ENCODE measurements at places on chromosomes 6 and 20.

GRCh38 chr6:137780447-137781034 is 86.5 kb upstream of the TNFAIP3 start:
- no peak for DNase-seq

- DNase-seq, result no peak
Observed at GRCh38 chr20:63950701-63951397, 5.4 kb downstream of the UCKL1 start.

DNA sequence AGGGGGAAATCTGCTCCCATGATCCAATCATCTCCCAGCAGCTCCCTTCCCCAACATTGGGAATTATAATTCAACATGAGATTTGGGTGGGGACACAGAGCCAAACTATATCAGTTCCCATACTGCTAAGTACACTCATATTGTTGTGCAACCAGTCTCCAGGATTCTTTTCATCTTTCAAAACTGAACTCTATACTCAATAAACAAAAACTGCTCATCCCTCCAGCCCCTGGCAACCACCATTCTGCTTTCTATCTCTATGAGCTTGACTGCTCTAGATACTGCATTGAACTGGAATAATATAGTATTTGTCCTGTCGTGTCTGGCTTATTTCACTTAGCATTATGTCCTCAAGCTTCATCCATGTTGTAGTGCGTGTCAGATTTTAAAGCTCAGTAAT is 42.9 kb downstream of the STX11 start:
- DNase-seq, result no peak

DNA sequence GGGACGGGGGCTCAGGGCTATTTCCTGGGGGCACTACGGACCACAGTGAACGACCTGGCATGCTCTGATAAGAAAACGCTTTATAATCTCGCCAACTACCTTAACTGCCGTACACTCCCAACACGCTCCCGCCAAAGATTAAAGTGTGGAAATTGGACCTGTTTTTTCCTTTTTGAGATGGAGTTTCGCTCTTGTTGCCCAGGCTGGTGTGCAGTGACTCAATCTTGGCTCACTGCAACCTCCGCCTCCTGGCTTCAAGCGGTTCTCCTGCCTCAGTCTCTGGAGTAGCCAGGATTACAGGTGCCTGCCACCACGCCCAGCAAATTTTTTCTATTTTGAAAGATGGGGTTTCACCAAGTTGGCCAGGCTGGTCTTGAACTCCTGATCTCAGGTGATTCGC is 346 bp upstream of the SLC44A4 start:
- no peak for DNase-seq

DNA sequence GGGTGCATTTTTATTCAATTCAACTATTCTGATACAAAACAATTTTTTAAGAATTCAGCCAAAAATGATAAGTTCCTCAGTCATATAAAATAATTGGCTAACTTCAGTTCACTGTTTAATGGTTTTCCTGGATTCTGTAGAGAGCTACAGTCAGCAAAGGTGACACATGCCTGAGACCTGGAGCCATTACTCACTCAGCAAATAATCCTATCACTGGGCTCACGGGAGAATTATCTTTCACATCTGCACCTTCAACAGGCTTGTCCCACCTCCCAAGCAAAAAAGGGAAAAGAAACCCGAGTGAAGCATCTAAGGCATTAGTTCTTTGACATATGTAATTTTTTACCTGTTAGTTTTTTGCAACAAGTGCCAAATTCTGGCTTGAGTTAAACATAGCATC is 34.9 kb upstream of the FOXA2 start:
- no peak for DNase-seq

Measured in common myeloid progenitor, CD34-positive (primary cell).